ENCODE measurements at places on chromosomes 3 and 15.

GRCh38 chr3:173652093-173652492 lies 254.5 kb downstream of the NLGN1 start:
- DNase-seq: no peak

DNA sequence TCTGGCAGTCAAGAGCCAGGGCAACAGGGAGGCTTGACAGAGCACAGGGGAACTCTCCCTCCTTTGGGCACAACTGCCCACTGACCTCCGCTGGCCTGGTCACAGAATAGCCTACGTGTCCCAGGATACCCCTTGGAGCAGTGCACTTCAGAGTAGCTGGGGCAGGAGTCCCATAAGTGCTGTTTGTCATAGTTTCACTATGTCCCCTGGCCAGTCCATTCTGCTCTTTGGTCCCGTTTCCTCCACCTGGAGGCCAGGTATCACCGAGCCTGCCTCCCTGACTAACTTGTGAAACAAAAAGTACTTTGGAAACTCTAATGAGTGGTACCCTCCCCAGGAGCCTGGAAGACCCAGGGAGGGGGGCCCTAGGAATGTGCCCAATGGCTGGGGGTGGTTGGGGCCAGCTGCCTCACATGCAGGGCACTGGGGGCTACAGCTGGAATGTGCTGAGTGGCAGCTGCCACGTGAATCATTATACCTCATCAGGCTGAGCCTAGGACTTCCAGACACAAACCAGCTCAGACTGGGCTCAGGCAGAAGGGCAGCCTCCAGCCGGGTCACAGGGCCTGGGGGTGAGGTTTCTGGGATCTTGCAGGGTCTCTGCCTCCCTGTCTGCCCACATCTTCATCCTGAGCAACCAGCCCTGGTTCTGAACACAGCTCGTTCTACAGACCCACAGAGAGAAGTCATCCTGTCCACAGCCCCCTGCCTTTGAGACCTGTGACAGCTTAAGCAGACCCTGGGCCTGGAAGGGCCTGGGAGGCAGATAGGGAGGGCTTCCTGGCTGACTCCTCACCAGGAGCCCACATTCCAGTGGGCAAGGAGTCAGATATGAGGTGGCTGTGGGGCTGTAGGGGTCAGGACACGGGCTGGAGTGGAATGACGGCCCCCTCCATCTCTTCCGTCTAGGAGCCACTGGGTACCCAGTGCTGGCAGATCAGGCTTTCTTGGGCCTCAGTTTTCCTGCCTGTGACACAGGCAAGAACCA lies 914 bp upstream of the PTH1R start:
- DNase-seq: no peak

DNA sequence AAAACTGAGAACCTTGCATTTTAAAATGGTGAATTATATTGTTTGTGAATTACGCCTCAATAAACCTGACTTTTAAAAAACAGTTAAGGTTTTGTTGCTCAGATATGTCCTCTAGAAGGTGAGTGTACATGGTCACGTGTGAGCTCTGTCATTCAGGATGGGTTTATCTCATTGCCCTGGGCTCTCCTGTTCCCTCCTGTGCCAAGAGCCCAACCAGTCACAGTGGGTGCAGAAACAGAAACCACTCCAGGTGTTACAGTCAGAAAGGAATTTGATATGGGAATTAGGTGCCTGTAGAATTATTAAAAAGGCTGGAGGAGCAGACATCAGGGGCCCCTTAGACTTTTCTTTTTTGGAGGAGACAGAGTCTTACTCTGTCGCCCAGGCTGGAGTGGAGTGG lies 196.4 kb downstream of the STT3B start:
- DNase-seq: no peak

DNA sequence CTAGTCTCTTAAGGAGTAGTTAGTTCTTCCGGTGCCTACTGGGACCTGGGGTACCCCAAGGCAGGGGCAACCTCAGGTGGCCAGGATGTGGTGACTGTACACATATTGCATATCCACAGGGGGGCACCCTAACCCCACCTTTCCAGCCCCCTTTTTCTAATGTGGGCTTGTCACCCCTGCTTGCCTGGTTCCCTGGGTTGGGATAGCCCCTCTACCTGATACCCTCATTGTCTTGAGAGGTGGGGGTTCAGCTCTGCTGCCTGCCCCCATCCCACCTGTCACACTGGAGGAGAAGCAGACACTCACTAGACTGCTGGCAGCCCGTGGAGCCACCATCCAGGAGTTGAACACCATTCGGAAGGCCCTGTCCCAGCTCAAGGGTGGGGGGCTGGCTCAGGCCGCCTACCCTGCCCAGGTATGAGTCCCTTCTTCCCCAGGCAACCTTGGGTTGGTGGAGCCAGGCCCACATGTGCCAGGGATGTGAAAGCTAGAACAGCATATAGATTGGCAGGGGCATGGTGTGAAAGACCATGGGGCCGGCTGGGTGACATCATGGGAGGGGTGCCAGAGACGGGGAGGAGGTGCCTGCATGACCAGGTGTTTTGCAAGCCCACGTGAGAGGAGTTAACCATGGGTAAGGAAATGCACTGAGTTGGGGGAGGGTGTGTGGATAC lies 4.0 kb downstream of the GLYCTK start:
- no peak for DNase-seq

GRCh38 chr3:131551761-131552160 lies 49.0 kb upstream of the MRPL3 start:
- no peak for DNase-seq

DNA sequence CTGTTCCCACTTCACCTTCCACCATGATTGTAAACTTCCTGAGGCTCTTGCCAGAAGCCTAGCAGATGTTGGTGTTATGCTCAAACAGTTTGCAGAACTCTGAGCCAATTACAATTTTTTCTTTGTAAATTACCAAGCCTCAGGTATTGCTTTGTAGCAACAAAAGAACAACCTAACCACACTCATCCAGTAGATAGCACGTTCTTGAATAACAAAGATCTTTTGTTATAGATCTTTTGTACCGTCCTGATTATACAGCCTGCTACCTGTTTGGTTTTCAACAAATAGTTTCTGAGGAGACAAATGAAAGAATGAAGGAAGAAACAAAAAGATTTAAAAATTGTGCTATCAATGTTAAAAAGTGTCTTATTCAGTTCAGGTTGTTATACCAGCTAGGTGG lies 474.7 kb upstream of the ALCAM start:
- DNase-seq: no peak

DNA sequence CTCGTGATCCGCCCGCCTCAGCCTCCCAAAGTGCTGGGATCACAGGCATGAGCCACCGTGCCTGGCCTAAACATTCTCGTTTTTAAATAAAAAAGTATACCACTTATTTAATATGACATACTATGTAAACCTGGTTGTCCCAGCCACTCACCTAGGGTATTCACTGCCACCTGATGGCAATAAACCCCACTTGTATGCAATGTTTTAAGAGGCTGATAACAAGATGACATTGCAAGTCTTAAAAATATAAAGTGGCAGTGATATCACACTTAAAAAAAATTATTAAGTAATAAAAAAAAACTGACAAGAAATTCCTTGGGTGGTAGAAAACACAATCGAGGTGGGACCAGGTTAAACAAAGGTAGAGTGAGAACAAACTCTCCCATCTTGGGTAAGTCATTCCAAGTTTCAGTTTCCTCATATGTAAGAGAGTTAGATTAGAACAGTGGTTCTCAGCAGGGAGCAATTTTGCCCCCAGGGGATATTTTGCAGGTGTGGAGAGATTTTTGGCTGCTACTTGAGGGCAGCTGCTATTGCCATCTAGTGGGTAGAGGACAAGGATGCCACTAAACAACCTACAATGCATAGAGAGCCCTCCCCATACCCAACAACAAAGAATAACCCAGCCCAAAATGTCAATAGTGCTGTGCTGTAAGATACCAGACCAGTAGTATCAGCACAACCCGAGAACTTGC lies 14.5 kb downstream of the ARF4 start:
- DNase-seq: no peak

DNA sequence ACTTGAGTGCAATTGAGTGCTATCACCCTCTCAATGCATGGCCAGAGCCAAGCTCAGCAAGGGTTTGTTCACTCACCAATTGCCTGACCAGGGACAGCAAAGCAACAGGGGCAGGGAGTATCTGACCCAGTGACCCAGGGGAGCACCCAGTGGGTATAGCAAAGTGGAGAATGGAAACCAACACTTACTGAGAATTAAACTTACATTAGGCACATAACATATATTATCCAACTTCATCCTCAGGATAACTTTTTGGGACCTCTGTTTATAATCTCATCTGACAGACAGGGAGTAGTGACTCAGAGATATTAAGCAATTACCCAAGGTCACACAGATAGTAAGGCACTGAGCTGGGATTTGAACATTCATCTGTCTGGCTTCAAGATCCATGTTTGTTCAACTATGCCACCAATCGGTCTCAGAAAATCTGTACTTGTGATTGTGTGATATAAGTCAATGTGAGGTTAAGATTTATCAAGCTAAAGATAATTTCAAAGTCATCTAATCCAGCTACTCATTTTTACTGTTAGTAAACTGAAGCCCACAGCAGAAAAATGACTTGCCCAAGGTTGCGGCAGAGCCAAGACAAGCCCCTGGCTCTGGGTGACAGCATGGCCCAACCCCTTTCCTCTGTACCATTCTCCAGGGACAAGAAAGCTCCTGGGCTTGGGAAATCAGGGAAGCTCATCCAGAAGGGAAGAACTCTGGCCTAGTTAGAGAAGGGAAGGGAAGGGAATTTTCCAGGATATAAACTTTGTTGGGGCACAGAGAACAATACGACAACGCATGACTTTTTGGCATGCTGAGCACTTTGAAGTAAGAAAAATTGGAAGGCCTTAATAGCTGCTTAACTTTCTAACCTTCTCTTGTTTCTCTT lies 138.0 kb upstream of the SMAD3 start:
- DNase-seq: no peak

GRCh38 chr3:196962930-196963630 lies 5.6 kb downstream of the PIGZ start:
- no peak for DNase-seq

DNA sequence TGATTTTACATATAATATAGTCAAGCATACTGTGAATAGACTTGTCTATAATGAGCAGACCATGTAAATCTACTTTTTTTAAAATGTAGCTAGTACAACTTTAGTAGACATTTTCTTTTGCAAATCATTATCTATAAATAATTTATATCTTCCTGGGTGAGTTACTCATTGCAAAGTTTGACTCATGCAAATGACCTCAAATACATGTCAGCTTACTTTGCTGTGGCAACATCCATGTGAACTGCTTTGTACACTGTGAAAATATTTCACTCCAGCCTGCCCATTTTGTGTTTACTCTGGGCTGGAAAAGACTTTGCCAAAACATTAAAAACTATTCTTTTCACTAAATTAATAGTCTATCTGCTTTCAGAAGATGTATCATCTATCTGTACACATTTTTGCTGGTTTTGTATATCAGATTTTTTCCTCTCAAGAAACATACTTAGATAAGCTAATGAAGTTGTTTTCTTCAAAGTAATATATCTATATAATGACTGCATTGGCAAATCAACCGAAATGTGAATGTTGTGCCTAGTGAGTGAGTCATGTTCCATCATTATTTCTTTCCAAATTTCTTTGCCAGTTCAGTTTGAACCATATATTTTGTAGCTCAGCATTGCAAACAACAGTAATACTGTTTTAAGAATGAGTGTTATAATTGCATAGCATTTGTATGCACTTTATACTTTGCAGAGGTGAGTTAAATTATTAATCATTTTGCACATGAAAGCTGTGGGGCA lies 26.5 kb downstream of the IGSF10 start:
- DNase-seq: no peak

DNA sequence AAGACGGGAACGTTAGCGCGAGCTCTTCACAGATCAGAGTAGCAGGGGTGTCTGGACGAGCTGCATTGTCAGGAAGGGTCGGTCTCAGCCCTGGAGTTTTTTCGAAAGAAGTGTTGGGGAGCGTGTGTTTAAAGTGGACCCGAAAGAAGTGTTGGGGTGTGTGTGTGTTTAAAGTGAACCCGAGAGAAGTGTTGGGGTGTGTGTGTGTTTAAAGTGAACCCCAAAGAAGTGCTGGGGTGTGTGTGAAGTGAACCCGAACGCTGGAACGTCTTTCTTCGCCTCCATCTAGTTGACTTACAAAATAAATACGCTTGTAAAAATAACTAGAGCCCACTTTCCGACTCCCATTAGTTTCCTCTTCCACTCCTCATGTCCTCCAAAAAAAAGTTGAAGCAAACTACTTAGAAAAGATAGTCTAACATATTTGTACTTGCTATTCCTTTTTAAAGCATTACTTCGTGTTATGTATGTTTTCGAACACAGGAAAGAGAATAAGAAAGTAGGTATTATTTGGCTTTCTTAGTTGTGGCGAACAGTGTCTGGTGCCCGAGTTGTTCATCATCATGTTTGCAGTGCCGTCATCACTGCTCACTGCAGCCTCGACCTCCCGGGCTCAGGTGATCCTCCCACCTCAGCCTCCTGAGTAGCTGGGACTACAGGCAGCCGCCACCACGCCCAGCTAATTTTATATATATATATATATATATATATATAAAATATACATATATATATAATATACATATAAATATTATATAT lies 1.0 kb downstream of the LRCH3 start:
- DNase-seq: no peak

DNA sequence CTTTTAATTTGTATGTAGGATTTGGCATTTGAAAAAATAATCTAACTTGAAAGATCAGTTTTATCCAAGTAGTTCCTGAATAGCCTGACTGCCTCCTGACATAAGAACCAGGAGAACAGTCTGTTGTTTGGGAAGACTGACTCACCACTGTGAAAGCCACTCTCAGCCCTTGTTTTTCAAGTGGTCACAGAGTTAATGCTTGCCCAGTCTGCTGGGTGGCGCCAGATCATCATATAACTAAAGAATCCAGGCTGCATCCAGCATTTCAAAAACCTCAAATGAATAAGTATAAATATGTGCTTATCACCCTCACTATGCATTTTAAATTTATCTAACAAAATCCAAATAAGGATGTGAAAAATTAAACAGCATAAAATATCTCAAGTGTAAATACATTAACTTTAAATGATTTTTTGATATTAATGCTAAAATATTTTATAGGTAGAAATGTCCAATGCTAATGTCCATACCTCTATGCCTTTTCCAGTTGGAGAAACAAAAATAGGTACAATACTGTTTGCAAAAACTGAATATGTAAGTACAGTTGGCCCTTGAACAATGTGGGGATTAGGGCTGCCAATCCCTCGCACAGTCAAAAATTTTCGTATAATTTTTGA lies 26.9 kb upstream of the ZBBX start:
- no peak for DNase-seq

- no peak for DNase-seq
Measured at GRCh38 chr15:76310475-76311099, 682 bp downstream of the ETFA start.

DNA sequence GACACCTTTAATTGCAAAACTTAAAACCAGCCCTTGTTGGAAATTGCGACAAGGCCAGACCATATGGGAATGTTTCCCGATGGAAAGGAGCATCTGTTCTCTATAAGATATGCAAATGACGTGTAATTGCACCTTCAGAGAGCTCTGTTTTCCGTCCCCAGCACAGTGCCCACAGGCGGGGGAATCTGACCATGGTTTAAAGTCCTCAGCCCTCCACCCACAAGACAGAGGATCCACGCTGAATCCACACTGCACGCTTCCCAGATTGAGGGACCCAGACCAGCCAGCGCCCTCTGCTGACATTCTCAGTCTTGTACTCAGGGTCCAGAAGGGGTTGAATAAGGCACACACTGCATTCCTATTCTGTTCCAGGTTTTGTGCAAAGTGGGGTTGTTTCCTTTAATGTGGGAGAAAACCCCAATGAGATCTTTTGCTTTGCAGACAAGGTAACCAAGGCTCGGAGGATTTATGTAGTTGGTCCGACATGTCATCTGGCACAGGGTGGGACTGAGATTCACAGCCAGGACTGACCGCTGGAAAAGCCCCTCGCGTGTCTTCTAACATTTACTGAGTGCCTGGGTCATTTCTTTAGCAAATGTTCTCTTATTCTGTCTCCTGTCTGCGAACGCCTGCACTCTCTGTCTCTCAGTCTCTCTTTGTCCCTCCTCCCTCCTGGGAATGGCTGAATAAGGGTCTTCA lies 36.8 kb upstream of the KLHL25 start:
- DNase-seq: no peak
